AG04449 (cell line): ENCODE measurements at places on chromosomes 16 and 17.

DNA sequence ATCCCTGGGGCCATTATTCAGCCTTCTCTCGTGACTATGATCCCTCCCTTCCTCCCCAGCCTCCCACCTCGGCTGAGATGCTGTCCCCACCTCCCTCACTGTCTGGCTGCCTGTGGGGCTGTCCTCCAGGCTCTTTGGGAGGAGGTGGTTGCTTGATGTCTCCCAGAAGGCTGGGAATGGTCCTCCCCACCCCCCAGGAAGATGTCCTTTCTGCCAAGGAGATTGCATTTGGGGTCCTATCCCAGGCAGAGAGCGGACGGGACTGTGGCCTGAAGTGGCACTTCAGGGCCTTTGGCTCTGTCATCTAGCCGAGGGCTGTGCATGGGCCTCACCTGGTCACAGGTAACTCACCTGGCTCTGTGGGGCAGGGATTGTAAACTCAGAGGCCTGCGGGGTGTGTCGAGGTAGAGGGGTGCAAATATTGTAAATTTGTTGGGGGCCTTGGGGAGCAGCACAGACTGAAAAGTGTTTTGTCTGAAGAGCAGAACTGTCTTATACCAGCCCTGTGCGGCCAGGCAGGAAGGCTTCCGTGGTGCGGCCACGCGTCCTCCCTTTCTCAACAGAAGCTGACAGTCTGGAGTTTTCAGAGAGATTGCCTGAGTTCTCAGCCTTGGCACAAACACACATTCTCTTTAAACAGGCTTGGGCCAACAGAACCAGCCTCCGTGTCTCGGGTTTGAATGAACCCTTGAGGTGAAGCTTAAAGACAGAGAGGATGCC is 177.9 kb downstream of the SEC14L1 start:
- DNase-seq: no peak

DNA sequence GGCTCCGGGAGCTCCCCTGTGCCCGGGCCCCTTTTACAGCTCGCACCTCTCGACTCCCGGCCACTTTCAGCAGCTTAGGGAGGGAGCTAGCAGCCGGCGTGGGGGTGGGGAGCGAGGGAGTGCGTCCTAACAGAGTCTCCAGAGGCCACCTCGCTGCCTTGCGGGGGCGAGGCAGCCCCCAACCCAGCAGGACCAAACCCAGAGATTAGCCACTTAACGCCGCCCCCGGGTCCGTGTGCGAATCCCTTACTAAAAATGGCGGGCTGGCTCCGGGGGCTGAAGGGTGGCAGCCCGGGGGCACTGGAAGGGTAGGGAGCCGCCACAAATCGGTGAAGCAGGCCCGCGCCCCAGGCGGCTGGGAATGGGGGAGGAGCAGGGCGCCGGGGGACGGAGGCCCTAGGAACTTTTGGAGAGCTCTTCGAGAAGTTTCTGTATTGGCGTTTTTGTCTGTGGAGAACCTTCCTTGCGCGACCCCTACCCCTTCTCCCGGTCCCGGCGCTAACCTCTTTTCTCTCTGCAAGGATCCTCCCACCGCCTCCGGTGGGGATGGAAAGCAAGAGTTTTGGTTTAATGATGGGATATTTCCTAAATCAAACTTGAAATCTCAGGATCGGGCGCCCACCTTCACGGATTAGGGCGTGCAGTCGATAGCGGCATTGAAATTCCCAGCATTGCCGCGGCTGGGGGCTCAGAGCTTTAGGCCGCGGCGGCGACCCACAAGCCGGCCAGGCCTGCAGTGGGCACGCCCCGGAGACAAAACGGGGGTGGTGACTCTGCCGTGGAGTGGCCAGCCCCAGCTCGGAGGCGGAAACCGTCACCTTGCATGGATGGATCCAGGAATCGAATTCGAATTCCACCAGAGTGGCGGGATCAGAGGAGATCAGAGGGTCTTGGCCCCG is 793 bp upstream of the IRX3 start:
- DNase-seq: no peak

- DNase-seq: no peak
These were observed 399.2 kb downstream of the CNTNAP4 start for GRCh38 chr16:76676356-76676755.

DNA sequence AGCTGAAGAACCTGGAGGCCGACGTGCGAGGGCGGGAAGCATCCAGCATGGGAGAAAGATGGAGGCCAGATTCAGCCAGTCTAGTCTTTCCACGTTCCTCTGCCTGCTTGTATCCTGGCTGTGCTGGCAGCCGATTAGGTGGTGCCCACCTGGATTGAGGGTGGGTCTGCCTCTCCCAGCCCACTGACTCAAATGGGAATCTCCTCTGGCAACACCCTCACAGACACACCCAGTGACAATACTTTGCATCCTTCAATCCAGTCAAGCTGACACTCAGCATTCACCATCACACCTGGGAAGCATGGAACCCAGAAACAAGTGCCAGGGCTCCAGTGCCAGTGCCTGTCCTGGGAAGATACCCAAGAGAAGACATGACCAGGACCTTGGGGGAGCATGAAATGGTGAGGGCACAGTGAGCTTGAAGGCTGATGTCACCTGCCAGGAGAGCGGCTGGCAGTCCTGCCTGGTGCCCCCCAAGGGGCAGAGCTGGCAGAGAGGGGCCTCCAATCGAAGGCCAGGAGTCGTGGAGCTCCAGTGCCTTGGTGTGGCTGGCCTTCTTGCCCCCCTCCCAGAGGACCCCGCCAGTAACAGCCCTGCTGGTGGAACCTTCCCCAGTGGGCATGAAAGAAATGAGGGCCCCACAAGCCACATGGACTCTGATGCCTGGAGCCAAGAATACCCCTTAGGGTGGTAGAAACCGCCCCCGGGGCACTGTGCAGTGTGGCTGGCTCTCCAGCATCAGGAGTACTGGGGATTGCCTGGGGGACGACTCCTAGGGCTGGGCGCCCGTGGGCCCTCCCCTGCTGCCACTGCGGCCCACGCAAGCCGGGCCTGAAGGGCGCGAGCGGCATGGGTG is 643 bp upstream of the NPB start:
- DNase-seq: no peak

DNA sequence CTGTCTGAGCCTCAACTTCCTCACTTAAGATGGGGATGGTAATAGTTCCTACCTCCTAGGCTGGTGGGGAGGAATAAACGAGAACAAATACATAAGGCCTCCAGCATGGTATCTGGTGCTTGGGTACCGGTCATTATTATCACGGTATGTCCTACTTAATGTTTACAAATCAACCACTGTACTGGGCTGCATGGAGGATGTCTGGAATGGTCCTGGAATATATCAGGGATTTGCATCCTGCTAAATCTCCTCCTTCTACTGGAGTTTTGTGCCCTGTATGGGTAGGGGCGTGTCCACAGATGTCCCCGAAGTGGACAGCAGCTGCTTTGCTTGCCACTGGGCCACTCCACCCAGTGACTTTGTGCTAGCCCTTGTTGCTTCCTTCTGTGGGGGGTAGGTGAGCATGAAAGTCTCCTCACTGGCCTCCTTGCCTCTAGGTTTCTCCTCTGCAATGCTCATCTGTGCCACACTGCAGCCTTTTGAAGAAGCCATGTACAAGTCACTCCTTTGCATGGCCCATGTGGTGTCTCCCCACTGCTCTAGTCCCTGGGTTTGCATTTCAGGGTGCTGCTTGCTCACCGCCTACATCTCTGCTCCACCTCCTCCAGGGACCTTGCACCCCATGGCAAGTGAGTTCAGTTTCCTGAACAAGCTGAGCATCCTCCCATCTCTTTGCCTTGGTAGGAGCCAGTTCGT is 2.2 kb upstream of the CMIP start:
- no peak for DNase-seq

- no peak for DNase-seq
These were observed at the start of gene MYO15B for GRCh38 chr17:75587675-75588595. Gene MYO15B, plus strand, starts transcription at chr17:75587800. Its CDS starts 258 bp downstream, at chr17:75588058.

DNA sequence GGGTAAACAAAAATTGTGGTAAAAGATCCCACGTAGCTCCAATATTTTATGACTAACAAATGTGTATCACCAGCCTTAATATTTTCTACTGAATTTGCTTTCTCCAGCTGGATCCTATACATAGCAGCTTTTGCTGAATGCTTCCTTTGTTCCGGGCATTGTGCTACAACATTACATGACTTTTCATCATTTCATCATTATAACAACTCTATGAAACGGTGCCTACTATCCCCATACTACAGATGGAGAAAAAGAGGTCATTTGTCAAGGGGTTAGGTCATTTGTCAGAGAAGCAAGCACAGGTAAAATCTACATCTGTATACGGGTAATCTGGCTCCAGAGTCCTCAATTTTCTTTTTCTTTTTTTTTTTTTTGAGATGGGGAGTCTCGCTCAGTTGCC is 74.3 kb downstream of the KANSL1 start:
- DNase-seq: no peak

GRCh38 chr17:55246583-55246982 is 18.2 kb upstream of the HLF start:
- no peak for DNase-seq

DNA sequence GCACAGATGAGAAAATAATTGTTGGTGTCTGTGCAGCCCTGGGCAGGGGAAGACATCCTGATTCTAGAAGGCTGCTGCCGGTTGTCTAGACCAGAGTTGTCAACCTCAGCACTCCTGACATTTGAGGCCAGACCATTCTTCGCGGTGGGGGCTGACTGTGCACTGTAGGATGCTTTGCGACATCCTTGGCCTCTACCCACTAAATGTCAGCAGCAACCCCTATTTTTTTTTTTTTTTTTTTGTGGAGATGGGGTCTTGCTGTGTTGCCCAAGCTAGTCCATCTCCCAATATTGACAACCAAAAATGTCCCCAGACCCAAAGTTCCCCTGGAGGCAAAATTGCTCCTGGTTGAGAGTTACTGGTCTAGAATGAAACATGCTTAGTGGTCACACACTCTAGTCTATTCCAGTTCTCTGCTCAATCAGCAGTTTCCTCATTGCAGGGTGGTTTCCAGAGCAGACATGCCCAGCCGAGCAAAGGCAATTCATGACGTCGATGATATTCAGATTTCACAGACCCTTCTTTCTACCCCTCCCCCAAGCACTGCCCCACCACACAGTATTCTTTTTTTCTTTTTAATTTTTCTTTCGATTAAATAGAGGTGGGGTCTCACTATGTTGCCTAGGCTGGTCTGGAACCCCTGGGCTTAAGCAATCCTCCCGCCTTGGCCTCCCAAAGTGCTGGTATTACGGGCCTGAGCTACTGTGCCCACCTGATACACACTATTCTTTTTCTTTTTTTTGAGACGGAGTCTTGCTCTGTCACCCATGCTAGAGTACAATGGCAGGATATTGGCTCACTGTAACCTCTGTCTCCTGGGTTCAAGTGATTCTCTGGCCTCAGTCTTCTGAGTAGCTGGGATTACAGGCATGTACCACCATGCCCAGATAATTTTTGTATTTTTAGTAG is 9.0 kb downstream of the C17orf99 start:
- DNase-seq: no peak

DNA sequence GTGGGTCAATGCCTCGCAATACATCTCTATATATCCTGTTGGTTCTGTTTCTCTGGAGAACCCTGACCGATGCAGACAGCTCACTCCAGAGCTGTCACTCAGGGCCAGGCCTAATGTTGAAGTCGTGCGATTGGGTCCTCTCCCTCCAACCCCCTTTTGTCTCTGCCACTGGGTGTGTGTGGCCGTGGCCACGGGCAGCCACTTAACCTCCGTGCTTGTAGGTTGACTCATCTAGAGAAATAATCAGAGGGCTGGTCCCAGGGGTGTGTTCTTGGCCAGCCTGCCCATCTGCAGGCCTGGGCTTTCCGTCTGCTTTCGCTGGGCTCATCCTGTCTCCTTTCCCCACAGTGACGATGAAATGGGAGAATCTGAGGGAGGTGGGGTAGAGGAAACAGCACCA is 7.4 kb downstream of the ADAD2 start:
- no peak for DNase-seq

DNA sequence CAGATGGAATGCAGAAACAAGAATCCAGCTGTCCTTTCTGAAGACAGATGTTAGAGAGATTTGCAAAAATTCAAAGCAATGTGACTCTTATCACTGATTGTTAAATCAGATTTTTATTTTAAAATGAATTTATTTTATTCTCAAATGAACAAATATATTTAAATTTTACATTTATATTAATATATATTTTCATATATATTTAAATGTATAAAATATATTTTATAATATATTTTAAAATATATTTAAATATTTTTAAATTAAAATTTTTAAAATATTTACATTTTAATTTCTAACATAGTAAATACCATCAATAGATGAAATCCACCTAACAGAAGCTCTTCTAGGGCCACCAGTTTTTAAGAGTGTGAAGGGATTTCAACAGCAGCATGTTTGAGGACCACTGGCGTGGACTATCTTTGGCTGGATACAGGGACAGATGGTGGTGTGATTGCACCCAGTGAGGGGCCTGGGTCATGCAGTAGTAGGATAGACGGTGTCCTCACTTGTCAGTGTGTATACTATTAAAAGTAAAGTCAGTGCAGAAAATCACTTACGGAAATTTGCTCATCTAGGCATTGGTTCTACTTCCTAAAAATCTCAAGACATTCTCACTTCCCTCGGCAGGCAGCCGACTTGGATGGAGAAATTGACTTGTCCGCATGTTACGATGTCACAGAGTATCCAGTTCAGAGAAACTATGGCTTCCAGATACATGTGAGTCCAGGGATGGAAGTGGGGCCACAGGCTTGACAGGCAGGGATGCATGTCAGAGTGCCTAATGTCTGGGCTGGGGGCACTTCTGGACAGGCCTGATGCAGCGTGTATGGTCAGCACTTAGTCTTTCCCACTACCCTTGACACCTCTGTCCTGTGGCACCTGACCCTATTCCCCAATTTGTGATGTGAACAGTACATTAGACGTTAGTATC is 56.3 kb downstream of the PLD6 start:
- no peak for DNase-seq

GRCh38 chr17:31733326-31733725 is 125.7 kb downstream of the COPRS start:
- no peak for DNase-seq

DNA sequence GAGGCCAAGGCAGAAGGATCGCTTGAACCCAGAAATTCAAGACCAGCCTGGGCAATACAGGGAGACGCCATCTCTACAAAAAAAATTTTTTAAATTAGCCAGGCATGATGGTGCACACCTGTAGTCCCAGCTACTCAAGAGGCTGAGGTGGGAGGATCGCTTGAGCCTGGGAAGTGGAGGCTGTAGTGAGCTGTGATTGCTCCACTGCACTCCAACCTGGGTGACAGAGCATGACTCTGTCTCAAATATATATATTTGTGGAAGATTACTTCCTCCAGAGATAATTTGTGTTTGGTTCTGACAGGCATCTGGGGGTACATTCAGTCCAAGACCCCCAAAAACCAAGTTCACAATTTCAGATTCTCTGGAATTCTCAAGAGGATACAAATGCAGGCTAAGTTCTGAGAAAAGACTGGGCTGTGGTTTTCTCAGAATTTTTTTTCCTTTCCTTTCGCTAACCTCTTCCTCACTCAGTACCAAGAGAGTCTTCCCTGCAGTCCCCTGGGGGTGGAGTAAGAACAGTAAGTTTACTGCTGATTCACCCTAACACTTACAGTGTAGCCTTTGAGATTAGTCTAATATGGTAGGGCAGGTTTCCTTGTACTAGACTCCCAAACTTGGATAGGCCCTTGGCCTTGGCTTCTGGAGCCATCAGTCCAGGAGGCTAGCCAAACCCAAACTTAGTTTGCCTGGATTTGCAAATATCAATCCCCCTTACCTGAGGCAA is 15.1 kb downstream of the GSDMB start:
- no peak for DNase-seq

- peak; percentile 79 for DNase-seq
These were observed 322.5 kb downstream of the C16orf95 start for GRCh38 chr16:86994651-86995171.
